Hepatocyte (in vitro differentiated cells): ENCODE measurements at places on chromosomes 11 and 22. TPM values are rescaled to one million over a fixed set of nuclear protein-coding genes. Genes with fewer than 3 reads are reported as not detected.

The SYT13 gene
- total RNA-seq = 10.4 and 11.5 TPM in 2 replicates

The APOL5 gene
- not detected in 2 replicates for total RNA-seq

The CLMP gene
- total RNA-seq = 59.4 and 75.1 TPM in 2 replicates

The E2F8 gene
- 2.1 and 2.3 TPM in 2 replicates for total RNA-seq

The OPCML gene
- total RNA-seq = 0.37 and 0.76 TPM in 2 replicates

The MPZL3 gene
- total RNA-seq = 20.6 and 21.1 TPM in 2 replicates

The SERHL2 gene
- 1.3 and 4.1 TPM in 2 replicates for total RNA-seq

The SYT9 gene
- 0.84 and 1.3 TPM in 2 replicates for total RNA-seq

The PARVA gene
- total RNA-seq = 34.2 and 37.4 TPM in 2 replicates

The SPON1 gene
- total RNA-seq = 73.1 and 82.8 TPM in 2 replicates

The OVOL1 gene
- 26.0 and 26.3 TPM in 2 replicates for total RNA-seq

The LMO1 gene
- total RNA-seq = 0.68 TPM in 1 of 2 replicates, not detected in the other

The GNAZ gene
- 4.1 and 4.5 TPM in 2 replicates for total RNA-seq

The MMP13 gene
- total RNA-seq = 0.57 TPM in 1 of 2 replicates, not detected in the other

The A4GALT gene
- 3.3 and 4.4 TPM in 2 replicates for total RNA-seq

The OR51E1 gene
- 1.2 and 1.3 TPM in 2 replicates for total RNA-seq

The MYBPC3 gene
- total RNA-seq = 0.68 and 1.4 TPM in 2 replicates

The CCDC88B gene
- 4.9 TPM in 2 replicates for total RNA-seq

The DEPDC7 gene
- 21.3 and 21.5 TPM in 2 replicates for total RNA-seq

The ANGPTL5 gene
- not detected in 2 replicates for total RNA-seq

The ART1 gene
- not detected in 2 replicates for total RNA-seq

The MIOX gene
- total RNA-seq = not detected in 2 replicates

The LYVE1 gene
- 4.5 and 9.1 TPM in 2 replicates for total RNA-seq

The SHANK3 gene
- total RNA-seq = 2.4 and 2.9 TPM in 2 replicates

The OR52I2 gene
- total RNA-seq = not detected in 2 replicates

The FAM181B gene
- total RNA-seq = 0.63 and 0.64 TPM in 2 replicates

The DKK3 gene
- total RNA-seq = 66.6 and 71.3 TPM in 2 replicates

The SOX10 gene
- total RNA-seq = not detected in 2 replicates

The DGCR6L gene
- total RNA-seq = 49.8 and 55.1 TPM in 2 replicates

The GPHA2 gene
- 2.0 TPM in 1 of 2 replicates, not detected in the other for total RNA-seq

The PPARA gene
- 28.0 and 31.0 TPM in 2 replicates for total RNA-seq

The OR10A3 gene
- not detected in 2 replicates for total RNA-seq

The OR51B2 gene
- total RNA-seq = not detected in 2 replicates

The MAPK1 gene
- total RNA-seq = 52.2 and 53.4 TPM in 2 replicates

The OR56A1 gene
- total RNA-seq = 0.07 and 0.08 TPM in 2 replicates

The PHLDA2 gene
- 7.1 and 8.5 TPM in 2 replicates for total RNA-seq

The PATE4 gene
- not detected in 2 replicates for total RNA-seq

The CASP5 gene
- 2.9 and 6.9 TPM in 2 replicates for total RNA-seq

The MMP8 gene
- 0.37 TPM in 1 of 2 replicates, not detected in the other for total RNA-seq

The APOBEC3F gene
- total RNA-seq = 1.2 and 4.7 TPM in 2 replicates

The RIMBP3B gene
- 0.17 TPM in 1 of 2 replicates, not detected in the other for total RNA-seq

The BDNF gene
- total RNA-seq = 8.8 and 9.0 TPM in 2 replicates

The DDIAS gene
- 2.6 and 2.7 TPM in 2 replicates for total RNA-seq

The SEC14L3 gene
- not detected in 2 replicates for total RNA-seq

The UPK2 gene
- 2.2 and 3.6 TPM in 2 replicates for total RNA-seq

The SLC22A9 gene
- total RNA-seq = 36.3 and 36.7 TPM in 2 replicates

The LINC01488 gene
- total RNA-seq = 0.27 and 0.64 TPM in 2 replicates
